Activated CD8-positive, alpha-beta memory T cell treated with anti-CD3 and anti-CD28 coated beads for 24 hours (primary cell): ENCODE measurements at places on chromosomes 6 and 20.

DNA sequence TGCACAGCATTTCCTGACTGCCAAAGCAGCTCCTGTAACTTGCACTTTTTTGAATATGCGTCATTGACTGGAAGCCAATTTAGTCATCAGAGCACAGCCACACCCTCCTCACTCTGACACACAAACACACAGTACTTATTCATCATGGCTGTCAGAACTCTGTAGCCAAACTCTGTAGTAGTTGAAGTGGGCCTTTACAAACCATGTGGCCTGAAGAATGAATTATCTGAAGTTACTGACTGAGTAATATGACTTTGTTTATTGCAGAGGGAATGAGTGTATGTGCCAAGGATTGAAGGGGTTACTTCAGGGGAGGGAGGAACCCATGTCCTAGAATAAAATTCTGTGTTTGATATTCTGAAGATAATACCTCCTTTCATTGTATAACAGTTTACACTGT, 102.7 kb downstream of the FIG4 start:
- no peak for DNase-seq

DNA sequence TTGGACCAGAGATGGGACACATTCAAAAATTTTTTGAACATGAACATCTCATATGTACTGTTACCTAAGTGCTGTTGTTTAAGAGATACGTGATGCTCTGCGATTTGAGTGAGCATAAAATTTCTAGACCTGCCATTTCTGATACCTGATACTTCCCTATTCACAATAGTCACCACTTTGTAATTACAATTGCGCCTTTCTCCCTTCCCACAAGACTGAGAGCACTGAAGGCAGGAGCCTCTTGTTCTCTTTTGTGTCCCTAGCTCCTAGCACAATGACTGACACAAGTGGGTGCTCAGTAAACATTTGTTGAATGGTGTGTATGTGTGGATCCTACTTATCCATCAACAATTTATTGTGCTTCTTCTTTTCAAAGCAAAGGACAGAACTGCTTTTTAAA, 92.8 kb upstream of the TMEM30A start:
- no peak for DNase-seq

GRCh38 chr6:125549202-125549884, 200.1 kb upstream of the HEY2 start:
- no peak for DNase-seq

GRCh38 chr6:75463908-75464307, 29.7 kb downstream of the FILIP1 start:
- DNase-seq = no peak

DNA sequence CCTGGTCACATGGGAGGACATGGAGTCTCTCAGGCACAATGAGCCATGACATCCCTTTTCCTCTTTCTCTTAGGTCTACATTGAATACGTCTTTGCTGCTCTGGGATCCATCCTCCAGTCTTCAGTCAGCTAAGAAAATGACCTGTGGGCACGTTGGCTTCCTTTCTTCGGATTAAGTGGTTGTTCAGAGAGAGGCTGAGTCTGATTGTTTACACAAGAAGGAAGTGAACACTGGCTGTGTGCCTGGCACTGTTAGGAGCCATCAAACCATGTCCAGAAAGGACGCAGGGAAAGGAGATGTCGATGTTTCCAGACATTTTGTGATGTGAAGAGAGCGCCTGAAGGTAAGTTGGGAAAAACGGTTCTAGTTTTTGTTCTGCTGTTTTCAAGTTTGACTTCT, 309.9 kb upstream of the CDYL start:
- no peak for DNase-seq
